Fibroblast of lung (primary cell): ENCODE measurements at places on chromosomes 3 and 15.

- no peak for DNase-seq
Measured at GRCh38 chr3:172302203-172302602, 146.1 kb downstream of the GHSR start.

GRCh38 chr15:65747265-65747664 lies 44.8 kb downstream of the DENND4A start:
- DNase-seq: no peak

DNA sequence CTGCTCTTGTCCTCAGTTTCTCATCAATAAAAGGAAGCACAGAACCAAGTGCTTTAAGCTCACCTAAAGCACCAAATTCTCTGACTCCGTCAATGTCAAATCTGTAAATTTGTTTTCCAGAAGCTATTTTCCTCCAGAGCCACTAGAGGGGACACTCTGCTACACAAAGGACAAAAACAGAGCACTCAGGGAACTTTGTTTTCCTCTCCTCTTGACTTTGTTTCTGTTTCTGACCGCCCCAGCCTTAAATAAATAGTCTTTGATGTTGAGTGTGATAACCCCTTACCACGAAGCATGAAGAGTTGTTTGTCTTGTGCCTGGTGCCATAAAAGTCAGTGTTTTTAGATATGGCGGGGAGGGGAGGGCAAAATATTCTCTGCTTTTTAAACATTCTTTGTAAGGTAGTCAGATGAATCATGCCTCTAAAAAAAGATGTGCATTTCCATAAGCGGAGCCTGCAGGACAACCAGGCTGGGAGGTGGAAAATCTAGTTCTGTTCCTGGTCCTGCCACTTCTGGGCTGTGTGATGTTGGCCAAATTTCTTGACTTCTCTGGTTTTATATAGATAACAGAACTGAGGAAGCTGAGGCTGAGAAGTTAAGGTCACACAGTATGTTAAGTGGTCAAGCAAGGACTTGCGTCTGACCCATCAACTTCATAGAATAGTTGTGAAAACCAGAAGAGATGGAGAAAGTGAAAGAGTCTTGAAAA lies 7.3 kb upstream of the ZBTB38 start:
- DNase-seq: peak; percentile 95

DNA sequence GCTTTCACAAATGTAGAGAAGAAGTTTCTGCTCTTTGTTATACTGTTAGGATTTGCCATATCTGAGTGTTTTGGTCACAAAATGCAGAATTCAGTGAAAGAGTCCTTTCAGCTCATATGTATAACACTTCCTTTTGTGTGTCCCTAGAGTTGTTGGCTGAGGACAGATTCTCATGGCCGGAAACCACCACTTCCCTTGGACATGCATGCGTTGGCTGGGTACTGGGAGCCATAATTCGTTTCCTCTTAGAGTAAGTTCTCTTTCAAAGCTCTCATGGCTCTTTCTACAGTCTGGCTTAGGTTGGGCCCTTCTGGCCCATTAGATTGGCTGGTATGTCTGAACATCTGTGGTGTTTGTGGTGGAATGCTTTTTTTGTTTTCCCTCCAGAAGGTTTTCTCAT lies 298.5 kb downstream of the DIPK2A start:
- no peak for DNase-seq

DNA sequence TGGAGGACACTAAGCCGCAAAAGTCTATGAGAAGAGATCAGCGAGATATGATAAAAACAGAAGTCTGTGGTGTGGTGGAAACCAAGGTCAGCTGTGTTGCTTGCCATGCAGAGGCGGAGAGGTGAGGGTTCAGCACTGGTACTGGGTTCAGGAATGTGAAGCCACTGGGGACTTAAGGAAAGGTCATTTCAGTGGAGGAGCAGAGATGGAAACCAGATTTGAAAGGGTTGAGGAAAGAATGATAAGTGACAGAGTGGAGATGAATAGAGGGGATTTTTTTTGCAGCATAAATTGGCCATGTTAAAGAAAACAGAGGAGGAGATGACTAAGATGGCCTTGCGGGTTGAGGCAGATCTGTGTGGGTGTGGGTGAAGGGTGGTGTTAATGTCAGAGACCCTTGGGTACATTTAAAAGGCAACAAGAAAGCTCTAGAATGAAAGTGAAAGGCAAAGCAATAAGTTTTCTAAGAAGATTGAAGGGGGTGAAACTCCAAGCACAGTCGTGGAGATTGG lies 265.5 kb downstream of the ADAMTSL3 start:
- no peak for DNase-seq

GRCh38 chr3:16523778-16524177 lies 10.3 kb upstream of the RFTN1 start:
- DNase-seq: no peak

- no peak for DNase-seq
Measured at GRCh38 chr3:96843505-96844203, 29.3 kb downstream of the EPHA6 start.

GRCh38 chr3:165526367-165526766 lies 310.9 kb downstream of the BCHE start:
- DNase-seq: no peak

- no peak for DNase-seq
Measured at GRCh38 chr3:13561376-13561775, 12.5 kb downstream of the FBLN2 start.

GRCh38 chr3:64290864-64291263 lies 65.6 kb upstream of the PRICKLE2 start:
- DNase-seq: no peak

DNA sequence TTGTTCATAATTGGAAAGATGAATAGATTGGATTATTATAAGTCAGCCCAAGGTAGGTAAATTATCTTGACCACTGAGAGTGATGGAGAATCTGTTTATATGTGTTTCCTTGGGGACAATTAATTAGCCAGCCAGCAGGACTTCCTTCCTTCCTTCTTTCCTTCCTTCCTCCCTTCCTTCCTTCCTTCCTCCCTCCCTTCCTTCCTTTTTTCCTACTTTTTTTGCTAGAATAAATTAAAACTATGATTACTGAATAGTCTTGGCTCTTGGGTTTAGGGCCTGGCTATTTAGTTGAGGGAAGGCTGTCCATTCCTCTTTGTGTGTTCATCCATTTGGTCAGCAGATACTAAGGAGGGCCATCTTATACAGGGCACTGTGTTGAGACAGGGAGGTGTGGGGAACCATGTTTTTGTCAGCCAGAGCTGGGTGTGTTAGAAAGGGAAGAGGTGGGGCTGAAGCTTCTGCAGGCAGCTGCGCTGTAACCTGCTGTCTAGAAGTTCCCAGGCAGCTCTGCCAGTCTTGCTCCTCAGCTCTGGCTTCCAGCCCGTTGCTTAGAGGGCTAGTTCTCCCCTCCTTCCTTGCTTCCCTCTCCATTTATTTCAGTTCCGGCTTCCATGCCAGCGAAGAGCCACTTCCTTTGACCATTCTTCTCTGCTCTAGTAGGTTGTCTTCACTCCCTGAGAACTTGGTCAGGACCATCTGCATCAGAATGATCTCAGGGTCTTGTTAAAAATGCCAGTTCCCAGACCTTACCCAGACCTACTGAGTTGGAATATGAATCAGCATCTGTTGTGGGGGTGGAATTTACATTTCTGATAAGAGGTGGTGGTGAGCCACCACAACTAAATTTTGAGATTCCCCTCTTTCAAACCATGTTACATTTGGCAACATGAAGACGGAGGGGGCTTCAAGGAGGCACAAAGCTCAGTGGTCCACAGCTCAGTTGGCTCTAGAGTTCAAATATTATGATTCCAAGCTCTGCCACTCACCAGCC lies 113.9 kb downstream of the DGKG start:
- no peak for DNase-seq

- peak; percentile 26 for DNase-seq
Measured at GRCh38 chr3:35946121-35946853, 307.0 kb downstream of the ARPP21 start.

GRCh38 chr3:25421747-25422146 lies 6.3 kb upstream of the RARB start:
- DNase-seq: no peak

DNA sequence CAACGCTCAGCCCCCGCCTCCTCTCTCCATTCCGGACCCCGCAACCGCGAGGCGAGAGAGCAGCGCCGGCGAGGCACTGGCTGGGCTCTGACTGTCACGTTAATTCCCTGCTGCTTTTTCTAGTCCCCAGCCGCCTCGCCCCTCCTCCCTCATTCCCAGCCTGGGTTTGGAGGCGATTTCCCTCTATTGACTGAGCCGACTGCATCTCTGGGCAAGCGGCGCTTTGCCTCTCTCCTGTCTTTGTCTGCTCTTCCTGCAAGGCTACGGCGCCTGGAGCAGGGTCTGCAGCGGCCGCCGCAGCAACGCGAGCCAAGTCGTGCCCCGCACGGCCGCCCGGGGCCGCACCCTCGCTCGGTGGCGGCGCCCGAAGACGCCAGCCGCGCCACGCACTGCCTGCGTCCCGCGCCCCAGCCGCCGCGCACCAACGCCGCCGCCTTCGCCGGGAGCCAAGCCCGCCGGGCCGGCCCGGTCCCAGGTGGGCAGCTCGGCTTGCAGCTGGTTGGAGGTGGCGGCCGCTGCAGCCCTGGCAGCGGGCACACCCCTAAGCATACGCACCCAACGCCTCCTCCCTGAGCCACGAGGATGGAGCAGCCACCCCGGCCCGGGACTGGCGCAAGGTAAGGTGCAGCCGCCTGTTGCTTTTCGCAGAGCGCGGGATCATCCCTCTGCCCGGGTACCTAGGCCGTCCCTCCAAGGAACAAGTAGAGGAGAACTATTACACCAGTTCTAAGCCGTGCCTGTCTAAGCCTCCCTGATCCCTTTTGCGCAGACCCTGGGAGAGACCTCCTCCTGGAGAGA lies at the start of gene LRRC3B:
Gene LRRC3B (plus strand): TSS at position 152 of the 798 bp plus-strand sequence. CDS start 86,901 bp downstream, outside the sequence.
- DNase-seq: no peak

- DNase-seq: peak; percentile 83
Measured at GRCh38 chr3:183158551-183159006, 4.0 kb downstream of the LAMP3 start.

DNA sequence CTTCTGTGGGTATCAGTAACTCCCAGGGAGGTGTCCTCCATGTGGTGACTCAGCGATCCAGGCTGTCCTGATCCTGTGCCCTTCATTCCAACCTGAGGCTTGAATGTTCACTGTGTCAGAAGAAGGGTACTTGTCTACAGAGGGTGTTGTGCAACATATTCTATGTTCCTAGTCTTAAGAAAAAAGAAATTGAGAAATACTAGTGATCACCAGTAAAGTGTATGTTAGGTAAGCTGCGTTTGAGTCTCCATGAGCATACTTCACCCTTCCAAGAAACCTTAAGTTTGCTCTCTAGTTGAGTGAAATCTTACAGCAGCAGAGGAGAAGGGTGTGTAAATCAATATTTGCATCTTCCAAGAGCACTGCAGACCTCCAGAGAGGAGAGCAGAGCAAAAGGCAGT lies 122.2 kb upstream of the SLC24A5 start:
- no peak for DNase-seq

DNA sequence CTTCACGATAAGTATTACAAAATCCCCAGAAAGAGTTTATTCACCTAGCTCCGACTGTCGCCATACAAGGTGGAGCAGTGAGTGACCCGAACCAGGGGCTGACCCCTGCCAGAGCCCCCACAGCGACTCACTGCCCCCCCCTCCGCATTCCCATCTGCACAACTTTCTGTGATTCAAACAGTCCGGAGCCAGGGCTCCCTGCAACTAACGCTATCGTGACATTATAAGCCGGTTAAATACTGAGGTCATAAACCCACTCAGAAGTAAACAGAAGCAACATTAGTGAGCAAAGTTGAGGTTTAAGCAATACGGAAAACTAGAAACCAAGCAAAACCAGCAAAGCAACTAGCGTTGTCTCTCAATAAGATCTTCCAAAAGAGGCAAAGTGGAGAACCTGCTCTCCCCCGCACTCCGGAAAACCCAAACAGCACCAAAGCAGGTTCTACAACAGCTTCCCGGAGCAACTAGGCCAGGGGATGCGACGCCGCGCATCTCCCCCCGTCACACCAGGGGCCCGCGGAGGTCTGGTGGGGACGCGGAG lies 642 bp downstream of the SCAP start:
- peak; percentile 29 for DNase-seq

DNA sequence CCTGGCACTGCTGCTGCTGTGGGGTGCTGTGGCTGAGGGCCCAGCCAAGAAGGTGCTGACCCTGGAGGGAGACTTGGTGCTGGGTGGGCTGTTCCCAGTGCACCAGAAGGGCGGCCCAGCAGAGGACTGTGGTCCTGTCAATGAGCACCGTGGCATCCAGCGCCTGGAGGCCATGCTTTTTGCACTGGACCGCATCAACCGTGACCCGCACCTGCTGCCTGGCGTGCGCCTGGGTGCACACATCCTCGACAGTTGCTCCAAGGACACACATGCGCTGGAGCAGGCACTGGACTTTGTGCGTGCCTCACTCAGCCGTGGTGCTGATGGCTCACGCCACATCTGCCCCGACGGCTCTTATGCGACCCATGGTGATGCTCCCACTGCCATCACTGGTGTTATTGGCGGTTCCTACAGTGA lies 2.1 kb downstream of the GRM2 start:
- DNase-seq: no peak

GRCh38 chr3:69085168-69085832 lies 563 bp downstream of the ARL6IP5 start:
- DNase-seq: peak; percentile 9

DNA sequence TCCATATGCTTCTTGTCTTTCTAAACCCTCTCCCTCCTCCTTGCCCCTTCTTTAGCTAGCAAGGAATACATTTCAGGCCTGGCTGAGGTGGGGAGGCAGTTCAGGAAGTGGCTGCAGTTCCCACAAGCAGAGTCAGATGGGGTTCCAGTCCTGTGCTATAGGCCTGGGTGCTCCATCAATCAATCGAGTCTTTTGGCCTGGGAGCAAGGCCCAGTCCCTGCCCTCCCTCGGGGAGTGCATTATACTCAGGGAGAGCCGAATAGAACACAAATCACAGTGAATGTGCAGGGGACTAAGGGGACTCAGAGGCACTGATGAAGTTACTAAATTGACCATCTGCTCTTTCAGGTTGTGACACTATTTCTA lies 58.0 kb upstream of the HERC1 start:
- no peak for DNase-seq

- no peak for DNase-seq
Measured at GRCh38 chr15:49439678-49440395, 16.8 kb downstream of the FGF7 start.

DNA sequence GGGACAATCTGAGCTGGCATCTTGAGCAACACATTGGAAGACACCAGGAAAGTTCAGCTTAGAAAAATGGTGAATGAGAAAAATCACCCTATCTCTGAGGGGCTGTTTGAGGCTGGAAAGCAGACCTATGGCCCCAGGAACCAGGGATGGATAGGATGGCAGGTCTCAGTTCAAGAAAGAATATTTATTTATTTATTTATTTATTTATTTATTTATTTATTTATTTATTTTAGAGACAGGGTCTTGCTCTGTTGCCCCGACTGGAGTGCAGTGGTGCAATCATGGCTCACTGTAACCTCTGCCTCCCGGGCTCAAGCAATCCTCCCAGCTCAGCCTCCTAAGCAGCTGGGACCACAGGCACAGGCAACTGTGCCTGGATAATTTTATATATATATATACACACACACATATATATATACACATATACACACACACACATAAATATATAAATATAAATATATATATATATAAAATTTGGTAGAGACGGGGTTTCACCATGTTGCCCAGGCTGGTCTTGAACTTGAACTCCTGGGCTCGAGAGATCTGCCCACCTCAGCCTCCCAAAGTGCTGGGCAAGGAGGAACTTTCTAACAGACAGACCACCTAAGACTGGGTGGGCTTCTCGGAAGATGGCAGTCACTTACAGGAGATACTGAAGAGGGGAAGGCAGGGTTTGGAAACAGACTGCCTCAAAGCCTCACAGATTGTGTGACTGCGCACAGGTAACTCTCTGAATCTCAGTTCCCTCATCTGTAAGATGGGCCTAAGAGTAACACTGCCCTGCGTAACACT lies 29.7 kb downstream of the CCDC13 start:
- no peak for DNase-seq

GRCh38 chr3:171126478-171127209 lies 100.1 kb upstream of the SLC2A2 start:
- no peak for DNase-seq

GRCh38 chr3:143429628-143430514 lies 310.3 kb downstream of the CHST2 start:
- peak; percentile 43 for DNase-seq
